Thyroid gland (tissue), 4 donors: ENCODE measurements at places on chromosomes 6 and 20. TPM values are rescaled to one million over a fixed set of nuclear protein-coding genes. Genes with fewer than 3 reads are reported as not detected.

CLVS2 gene
- not detected for total RNA-seq

PRICKLE4 gene
- 4.0 TPM for total RNA-seq

- H3K4me1 ChIP-seq: no peaks in the 10 kb centered on the region
- no peak overlapping the region for H3K4me3 ChIP-seq
- no peak overlapping the region for H3K27ac ChIP-seq
- DNase-seq: no peak
Measured at GRCh38 chr20:43450841-43451799, 6.6 kb upstream of the SRSF6 start.

GRCh38 chr6:20655317-20655716 is 121.1 kb downstream of the CDKAL1 start:
- no peak overlapping the region for H3K27ac ChIP-seq
- H3K27me3 ChIP-seq: no peaks in the 10 kb centered on the region
- no peak for DNase-seq
- no peak overlapping the region for H3K4me3 ChIP-seq
- H3K36me3 ChIP-seq: no peaks in the 10 kb centered on the region

GRCh38 chr6:14361297-14361696 is 243.7 kb downstream of the CD83 start:
- no peak overlapping the region for H3K27ac ChIP-seq
- no peak overlapping the region for H3K4me3 ChIP-seq
- H3K27me3 ChIP-seq: no peaks in the 10 kb centered on the region
- no peaks in the 10 kb centered on the region for H3K4me1 ChIP-seq
- H3K36me3 ChIP-seq: no peaks in the 10 kb centered on the region

- H3K27ac ChIP-seq: no peak overlapping the region
- no peaks in the 10 kb centered on the region for H3K36me3 ChIP-seq
- no peaks in the 10 kb centered on the region for H3K27me3 ChIP-seq
- no peak overlapping the region for H3K4me3 ChIP-seq
Measured at GRCh38 chr6:72250664-72251063, 364.3 kb downstream of the RIMS1 start.

- DNase-seq: no peak
- peaks cover 17% of the 10 kb centered on the region for H3K4me1 ChIP-seq
- no peak overlapping the region for H3K27ac ChIP-seq
- H3K4me3 ChIP-seq: no peak overlapping the region
- no peaks in the 10 kb centered on the region for H3K36me3 ChIP-seq
- no peaks in the 10 kb centered on the region for H3K27me3 ChIP-seq
Measured at GRCh38 chr6:45445364-45445748, 67.6 kb upstream of the SUPT3H start.
